ENCODE measurements at places on chromosomes 13 and 19. TPM values are rescaled to one million over a fixed set of nuclear protein-coding genes. Genes with fewer than 3 reads are reported as not detected.

C2CD4C gene
- 13.6 TPM for total RNA-seq

ADGRE3 gene
- total RNA-seq = not detected

ZSCAN4 gene
- total RNA-seq = not detected

RNF113B gene
- total RNA-seq = not detected

NXNL1 gene
- not detected for total RNA-seq

FSD1 gene
- 12.1 TPM for total RNA-seq

TNFSF9 gene
- total RNA-seq = 2.9 TPM

TMEM91 gene
- total RNA-seq = 4.4 TPM

GRCh38 chr13:60431108-60431700 lies 34.2 kb downstream of the TDRD3 start:
- no peaks in the 10 kb centered on the region for H3K36me3 ChIP-seq
- peak; percentile 30 for DNase-seq
- no peak overlapping the region for H3K4me3 ChIP-seq

GRCh38 chr13:77975358-77976042 lies 56.9 kb upstream of the EDNRB start:
- no peaks in the 10 kb centered on the region for H3K27me3 ChIP-seq
- no peaks in the 10 kb centered on the region for H3K36me3 ChIP-seq
- H3K4me1 ChIP-seq = no peaks in the 10 kb centered on the region
- H3K4me3 ChIP-seq = no peak overlapping the region

- peaks cover 35% of the 10 kb centered on the region for H3K4me1 ChIP-seq
- no peaks in the 10 kb centered on the region for H3K27me3 ChIP-seq
- no peaks in the 10 kb centered on the region for H3K36me3 ChIP-seq
- DNase-seq = no peak
- H3K27ac ChIP-seq = peak overlapping the region; percentile 83
Observed at GRCh38 chr19:46974181-46974580, 45.5 kb upstream of the NPAS1 start.

GRCh38 chr19:11324079-11324661 lies 15.3 kb downstream of the RAB3D start:
- no peak overlapping the region for H3K27ac ChIP-seq
- no peaks in the 10 kb centered on the region for H3K27me3 ChIP-seq
- no peak overlapping the region for H3K4me3 ChIP-seq

DNA sequence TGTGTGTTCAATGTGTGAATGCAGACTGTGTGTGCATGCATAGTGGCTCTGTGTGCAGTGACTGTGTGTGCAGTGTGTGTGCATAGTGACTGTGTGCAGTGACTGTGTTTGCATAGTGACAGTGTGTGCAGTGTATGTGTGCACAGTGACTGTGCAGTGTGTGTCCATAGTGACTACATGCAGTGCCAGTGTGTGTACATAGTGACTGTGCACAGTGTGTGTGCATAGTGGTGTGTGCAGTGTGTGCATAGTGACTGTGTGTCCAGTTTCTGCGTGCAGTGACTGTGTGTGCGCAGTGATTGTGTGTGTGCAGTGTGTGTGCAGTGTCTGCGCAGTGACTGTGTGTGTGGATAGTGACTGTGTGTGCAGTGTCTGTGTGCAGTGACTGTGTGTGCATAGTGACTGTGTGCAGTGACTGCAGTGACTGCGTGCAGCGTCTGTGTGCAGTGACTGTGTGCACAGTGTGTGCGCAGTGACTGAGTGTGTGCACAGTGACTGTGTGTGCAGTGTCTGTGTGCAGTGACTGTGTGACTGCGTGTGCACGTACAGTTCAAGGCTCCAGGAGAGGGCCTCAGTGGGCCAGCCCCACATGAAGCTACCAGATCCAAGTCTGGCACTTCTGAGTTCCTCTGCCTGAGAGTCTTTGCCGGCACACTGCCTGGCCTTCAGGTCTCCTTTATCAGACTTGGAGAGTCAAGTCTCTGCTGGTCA lies 90.3 kb downstream of the IER2 start:
- no peaks in the 10 kb centered on the region for H3K36me3 ChIP-seq
- H3K27ac ChIP-seq = no peak overlapping the region
- no peak for DNase-seq

- no peak overlapping the region for H3K27ac ChIP-seq
- no peak overlapping the region for H3K4me3 ChIP-seq
- no peaks in the 10 kb centered on the region for H3K36me3 ChIP-seq
- no peaks in the 10 kb centered on the region for H3K27me3 ChIP-seq
- no peak for DNase-seq
Observed at GRCh38 chr13:75250526-75251178, 231.3 kb downstream of the TBC1D4 start.

- DNase-seq = no peak
- peaks cover 12% of the 10 kb centered on the region for H3K36me3 ChIP-seq
- H3K27ac ChIP-seq = peak overlapping the region; percentile 90
- peaks cover 18% of the 10 kb centered on the region for H3K4me1 ChIP-seq
- no peaks in the 10 kb centered on the region for H3K27me3 ChIP-seq
Observed at GRCh38 chr13:49996161-49996915, 504 bp upstream of the TRIM13 start.

DNA sequence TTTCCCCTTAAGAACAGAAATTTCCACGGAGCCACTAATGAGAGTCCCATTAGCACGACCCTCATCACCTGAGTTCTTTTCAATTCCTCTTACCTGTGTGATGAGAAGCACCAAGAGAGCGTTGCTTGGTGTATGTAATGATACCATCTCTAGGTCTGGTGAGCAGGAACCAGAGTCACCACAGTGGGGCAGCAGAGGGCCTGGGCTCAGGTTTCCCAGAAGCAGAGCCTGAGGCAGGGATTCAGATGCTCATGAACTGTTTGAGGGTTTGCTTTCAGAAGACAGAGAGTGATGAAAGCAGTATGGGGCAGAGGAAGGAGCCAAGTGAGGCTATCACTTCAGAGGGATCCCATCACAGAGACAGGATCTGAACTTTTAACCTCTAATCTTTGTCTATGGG lies 3.1 kb upstream of the PTPRH start:
- no peak overlapping the region for H3K4me3 ChIP-seq
- peaks cover 34% of the 10 kb centered on the region for H3K4me1 ChIP-seq

DNA sequence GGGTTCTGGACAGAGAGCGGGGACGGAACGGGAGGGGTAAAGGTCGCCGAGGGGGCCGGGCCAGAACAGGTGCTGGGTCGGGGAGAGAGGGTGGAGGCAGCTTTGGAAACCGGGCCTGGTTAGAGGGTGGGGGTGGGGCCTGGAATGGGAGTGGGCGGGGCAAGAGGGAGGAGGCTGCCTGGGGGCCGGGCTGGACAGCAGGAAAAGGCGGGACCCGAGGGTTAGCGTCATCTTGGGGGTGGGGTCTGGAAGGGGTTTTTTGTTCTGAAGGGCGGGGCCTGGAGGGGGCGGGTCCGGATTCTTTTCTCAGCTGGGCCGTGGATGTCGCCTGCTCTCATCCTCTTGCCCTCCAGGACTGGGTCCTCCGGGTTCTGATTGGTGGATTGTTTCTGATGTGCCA lies 4.3 kb upstream of the ZNF813 start:
- no peaks in the 10 kb centered on the region for H3K36me3 ChIP-seq
- no peaks in the 10 kb centered on the region for H3K27me3 ChIP-seq
- peaks cover 1% of the 10 kb centered on the region for H3K4me1 ChIP-seq
- no peak overlapping the region for H3K4me3 ChIP-seq
